ENCODE measurements at places on chromosomes 3 and 15.

GRCh38 chr3:161859865-161860450 lies 363.4 kb downstream of the OTOL1 start:
- DNase-seq, result no peak

DNA sequence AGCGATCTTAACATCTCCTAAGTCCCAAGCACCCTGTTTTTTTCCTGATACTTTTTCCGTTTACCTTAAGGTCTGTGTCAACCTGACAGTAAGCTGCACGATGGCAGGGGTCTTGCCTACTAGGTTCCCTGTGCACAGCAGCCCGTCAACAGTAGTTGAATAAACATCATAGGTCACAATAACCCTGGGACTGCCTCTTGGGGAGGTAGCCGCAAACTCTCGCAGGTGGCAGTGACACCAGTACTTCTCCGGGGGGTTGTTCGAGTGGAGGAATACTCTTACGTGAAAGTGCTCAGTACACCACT lies 365 bp upstream of the PDCD6IP start:
- DNase-seq, result no peak

DNA sequence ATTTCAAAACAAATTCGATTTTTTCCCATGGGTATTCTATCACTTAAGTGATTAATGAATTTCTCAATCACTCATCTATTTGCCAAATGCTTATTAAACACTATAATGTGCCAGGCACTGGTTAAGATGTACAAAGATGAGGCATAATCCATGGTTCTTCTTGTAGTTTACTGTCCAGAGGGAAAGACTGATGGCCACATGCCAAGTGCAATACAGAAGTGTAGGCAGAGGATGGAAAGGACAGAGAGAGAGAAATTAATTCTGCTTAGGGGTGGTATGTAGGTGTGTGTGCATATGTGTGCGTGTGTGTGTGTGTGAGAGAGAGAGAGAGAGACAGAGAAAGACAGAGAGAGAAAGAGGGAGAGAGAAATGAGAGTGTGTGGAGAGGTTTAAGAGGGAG lies 120.8 kb upstream of the CCNL1 start:
- no peak for DNase-seq

GRCh38 chr15:33226559-33227181 lies 32.2 kb upstream of the FMN1 start:
- no peak for DNase-seq

DNA sequence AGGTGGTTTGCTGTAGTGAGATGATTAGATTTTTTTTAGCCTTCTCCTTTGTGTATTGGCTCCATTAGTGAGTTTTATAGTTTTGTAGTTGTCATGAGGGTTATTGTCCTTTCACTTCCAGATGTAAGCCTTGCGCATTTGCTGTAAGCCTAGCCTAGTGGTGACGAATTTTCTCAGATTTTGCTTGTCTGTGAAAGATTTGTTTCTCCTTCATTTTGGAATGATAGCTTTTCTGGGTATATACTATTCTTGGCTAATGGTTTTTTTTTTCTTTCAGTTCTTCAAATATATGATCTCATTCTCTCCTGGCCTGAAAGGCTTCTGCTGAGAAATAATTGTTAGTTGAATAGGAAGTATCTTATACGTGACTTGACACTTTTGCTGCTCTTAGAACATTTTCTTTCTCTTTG lies 166.5 kb upstream of the THRB start:
- no peak for DNase-seq

DNA sequence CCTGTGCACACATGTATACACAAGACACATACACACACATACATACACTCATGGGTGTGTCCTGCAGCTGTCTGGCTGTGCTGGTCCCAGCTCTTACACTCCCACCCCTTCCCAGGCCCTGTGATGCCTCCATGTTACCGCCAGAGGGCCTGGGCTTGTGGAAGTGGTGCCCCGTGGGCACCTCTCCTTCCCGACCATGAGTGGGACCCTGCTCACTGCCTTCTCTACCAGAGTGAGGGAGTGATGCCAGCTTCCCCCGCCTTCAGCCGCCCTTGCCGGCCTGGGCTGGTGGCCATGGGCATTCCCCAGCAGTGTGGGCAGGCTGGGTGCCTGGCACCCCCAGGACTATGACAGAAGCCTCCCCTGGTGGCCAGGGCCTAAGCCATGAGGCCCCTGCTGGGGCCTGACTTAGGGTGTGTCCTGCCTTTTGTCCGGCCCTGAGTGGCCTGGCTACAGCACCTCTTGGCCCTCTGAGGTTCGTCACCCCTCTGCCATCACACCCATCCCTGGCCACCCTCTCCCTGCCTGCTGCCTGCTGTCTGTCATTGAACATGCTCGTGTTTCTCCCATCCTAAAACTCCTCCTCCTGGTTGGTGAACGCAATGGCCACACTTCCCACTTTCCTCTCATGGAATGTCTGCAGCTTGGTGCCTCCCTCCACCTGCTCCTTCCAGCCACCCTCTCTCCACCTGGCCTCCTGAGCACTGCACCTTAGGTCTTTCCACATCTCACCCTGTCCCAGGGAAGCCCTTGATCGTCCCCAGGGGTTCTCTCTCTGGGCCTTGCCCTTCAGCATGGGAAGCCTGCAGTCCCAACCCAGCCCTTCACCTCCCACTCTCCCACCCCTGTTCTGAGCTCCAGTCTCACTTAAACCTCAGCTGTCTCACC lies 14.6 kb downstream of the HDAC11 start:
- DNase-seq, result no peak

DNA sequence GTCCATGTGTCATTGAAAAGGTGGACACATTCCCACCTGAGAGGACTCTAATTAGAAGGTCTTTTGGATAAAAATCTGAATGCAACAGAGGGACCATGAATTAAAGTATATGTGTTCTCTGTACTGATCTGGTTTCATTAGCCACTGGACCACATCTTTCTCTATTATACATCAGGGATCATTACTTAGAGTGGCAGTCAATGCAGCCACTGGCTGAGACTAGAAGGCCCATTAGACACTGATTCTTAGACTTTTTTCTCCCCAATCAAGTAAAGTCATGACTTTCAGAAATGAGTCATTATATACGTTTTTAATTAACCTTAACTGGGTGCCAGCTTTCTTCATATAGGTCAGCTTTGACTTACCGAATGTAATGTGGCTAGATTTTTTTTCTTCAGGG lies 550.8 kb upstream of the CFAP20DC start:
- DNase-seq, result no peak

DNA sequence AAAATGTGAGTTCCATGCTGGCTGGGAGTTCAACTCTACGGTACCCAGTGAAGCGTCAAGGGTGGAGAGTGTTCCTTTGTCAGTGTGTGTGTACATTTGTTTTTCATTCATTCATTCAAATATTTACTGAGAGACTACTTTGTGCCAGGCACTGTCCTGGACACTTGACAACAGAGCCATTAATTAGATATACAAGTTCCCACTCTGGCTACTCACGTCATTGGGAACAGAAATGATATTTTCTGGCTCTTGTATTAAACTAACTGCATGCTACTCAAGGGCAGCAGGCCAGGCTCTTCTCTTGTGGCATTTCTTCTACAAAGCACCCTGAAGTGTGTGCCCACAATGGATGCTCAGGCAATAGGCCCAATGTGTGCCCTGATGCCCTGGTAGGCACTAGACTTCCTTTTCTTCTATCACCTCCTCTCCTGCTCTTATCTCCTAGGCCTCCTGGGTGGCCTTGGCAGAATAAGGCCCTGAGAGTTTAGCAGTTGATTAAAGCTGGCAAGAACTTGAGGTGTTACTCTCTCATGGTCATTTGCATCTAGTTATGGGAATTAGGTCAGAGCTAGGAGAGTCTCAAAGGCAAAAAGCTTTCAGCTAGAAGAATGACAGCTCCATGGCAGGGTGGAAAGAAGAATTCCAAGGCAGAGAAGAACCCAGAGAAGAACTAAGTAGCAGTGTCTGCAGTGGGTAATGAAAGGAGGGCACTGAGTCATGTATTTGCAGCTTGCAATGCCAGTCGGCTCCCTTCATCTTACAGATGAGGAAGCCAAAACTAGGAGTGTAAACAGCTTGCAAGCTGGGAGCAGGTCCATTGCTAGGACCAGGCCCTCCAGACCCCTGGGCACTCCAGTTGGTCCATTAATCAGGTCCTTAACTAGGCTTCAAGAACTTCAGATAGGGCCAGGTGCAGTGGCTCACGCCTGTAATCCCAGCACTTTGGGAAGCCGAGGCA lies 14.0 kb upstream of the SMAD3 start:
- no peak for DNase-seq
